ENCODE measurements at places on chromosomes 7 and 10.
A peak's percentile ranks its signal among the peaks of the same experiment; 100 is the strongest.

DNA sequence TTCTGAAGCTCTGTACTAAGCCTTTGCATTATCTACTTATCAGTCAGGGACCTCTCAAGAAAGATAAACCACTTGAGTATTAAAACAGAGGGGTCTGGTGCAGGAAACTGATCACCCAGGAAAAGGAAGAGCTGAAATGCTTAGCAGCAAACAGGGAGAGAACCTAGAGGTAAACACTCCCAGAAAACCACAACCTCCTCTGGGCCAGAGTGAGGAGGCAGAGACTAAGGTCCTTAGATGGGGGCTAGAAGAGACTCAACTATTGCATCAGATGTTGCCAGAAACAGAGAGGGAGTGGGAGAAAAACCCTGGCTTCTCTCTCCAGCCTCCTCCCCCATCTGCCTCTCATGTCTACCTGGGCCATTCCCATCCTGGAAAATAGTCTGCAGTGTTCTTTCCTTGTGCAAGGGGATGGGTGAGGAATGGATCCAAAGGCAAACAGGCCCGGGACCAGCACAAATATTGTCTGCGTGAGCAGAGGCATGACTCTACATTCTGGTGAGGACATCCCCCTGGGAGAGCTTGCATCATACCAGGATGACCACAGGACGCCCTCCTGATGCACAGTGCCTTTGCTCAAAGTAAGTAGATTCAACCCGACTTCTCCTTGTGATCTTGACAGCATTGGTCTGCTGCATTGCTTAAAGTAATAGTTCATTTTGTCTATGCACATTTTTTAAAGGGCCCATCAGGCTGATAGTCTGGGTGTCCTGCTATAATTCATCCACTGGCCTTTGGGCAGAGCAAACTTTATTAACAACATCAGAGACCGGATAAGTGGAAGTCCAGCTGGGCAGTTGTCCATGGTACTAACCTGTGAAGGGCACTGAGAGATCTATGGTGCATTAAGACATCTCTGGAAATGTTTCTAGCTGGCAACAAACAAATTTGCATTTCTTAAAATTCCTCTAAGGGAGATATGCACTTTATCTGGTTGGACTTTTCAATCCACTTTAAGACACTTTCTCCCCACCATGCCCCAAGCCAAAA is 22.4 kb upstream of the ODAD2 start:
- no peak for DNase-seq

DNA sequence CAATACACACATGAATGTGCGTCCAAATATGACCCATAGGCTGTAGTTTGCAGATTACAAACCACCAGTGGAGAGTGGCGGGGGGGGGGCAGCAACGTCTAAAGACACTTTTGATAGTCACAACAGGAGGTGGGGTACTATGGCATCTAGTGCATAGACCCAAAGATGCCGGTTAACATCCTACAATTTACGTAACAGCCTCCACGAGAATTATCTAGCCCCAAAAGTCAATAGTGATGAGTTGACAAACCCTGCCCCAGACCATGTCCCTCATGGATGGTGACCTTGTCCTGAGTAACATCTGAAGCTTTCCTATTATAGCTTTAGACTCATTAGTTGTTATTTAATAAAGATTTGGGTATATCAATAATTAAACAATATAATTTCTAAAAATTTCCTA is 31.6 kb downstream of the USP6NL start:
- DNase-seq, result no peak

DNA sequence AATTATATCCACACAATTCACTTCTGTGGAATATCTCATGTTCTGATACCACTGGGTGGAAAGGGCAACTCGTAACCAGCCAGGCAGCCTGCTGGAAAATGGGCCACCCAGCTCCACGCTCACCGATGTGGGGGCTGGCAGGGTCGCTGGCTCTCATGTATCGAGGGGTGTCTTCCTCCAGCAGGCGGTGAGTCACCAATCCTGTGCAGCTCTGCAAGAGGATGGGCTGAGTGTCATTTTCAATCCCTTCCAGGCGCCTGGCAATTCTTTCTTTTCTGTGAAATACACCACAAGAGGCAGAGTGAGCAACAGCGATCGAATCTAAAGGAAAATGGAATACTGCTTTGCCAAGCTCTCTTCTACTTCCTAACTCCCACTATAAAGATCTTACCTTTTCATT is 80.1 kb downstream of the SVIL start:
- DNase-seq, result no peak

GRCh38 chr10:28951484-28951883 is 274.2 kb downstream of the BAMBI start:
- no peak for DNase-seq

DNA sequence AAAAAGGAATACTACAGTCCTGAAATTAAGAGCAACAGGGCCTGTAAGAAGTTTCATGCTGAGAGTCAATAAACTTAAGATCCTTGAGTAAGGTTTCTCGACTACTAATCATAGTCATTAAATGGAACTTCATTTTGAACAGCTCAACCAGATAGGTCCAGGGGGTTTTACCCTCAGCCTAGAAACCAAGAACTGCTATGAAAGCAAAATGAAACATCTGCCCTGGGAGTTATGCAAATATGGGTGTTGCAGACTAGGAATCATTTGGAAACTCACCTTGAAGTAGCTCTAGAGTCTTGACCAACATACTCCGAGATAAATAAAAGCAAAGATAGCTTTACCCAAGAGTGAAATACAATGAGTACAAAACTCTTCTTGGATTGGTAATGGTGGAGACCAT is 128.0 kb downstream of the HGF start:
- DNase-seq, result no peak

GRCh38 chr7:16078076-16078952 is 343.0 kb downstream of the CRPPA start:
- peak; percentile 11 for DNase-seq

GRCh38 chr10:117681104-117681503 is 138.6 kb downstream of the EMX2 start:
- DNase-seq, result no peak

DNA sequence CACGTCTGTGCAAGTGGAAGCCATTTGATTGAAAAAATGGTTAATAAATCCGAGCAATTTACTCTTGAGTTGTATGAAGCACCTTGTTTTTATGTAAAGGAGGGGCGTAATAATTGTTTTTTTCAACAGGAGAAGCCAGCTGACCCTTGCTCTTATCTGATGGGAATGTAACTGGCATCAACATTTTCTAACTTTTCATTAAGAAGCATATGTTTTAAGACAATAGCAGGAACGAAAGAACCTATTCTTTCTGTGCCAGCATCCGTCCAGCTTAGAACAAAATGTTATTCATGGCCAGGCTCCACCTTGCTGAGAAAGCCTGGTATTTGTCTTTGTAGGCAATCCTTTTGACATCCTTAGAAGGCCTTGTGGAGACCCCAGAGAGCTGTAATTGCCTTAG is 22.2 kb upstream of the AFAP1L2 start:
- no peak for DNase-seq

DNA sequence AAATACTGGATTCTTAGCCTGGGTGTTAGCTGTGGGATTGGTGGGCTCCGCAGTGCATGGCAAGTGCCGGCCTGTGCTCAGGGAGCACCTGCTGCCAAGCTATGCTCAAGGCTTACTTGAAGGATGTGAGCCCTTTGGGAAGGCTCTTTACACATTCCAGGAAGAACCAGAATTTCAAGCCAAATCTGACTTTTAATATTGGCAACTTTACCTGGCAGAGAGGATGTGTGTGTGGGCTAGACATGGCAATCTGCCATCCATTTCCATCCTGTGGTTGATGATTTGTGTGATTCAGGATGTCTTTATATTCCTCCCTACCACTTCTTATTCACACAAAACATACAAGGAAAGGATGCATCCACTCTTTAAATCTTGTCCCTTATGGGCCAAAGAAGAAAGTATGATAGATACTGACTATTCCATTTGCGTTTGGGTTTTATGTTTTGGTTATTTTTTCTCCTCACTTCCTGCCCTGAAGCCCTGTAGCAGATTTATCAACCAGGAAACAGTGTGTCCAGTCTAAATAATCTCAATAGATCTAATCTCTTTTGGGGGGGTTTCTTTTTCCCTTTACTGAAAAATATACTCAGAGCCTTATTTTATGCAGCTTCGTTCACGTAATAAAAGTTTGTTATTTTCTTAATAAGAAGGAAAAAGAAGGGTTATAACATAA is 247.1 kb downstream of the COBL start:
- no peak for DNase-seq

DNA sequence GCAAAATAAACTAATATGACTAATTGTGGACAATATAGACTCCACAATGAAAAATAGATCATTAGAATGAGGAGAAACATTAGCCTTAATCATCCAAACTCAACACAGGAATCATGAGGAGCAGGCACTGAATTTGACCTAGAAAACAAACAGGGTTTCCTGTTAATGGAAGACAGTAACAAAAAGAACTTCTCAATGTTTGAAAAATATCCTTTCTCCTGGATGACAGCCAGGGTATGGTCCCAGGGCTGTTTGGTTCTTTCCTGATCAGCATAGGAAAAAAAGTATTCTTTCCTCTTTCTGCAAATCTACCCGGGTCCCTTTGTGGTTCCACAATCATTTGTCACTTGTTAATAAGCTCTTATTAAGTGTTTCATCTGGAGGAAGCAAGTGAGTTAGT is 145.3 kb upstream of the SVIL start:
- no peak for DNase-seq

DNA sequence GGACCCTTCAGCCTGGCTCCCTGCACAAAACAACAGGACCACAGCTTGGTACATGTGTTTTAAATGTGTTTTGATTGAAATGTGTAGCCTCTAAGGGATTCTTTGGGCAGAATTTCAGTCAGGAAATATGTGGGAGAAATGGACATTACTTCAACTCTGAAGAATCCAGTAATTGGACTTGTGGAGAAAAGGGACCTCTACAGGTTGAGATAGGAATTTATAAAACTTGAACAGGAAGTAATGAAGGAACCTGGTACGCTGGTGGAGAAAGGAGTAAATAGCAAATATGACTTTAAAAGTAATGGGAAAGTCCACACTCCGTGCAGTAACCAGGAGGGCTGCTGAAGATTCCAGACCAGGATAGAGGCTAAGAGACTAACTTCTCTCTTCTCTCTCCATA is 220.5 kb downstream of the LHFPL3 start:
- DNase-seq, result no peak

GRCh38 chr7:518630-519483 is 789 bp downstream of the PDGFA start:
- peak; percentile 29 for DNase-seq

- DNase-seq, result no peak
Measured at GRCh38 chr7:891805-892204, 15.5 kb downstream of the GET4 start.

DNA sequence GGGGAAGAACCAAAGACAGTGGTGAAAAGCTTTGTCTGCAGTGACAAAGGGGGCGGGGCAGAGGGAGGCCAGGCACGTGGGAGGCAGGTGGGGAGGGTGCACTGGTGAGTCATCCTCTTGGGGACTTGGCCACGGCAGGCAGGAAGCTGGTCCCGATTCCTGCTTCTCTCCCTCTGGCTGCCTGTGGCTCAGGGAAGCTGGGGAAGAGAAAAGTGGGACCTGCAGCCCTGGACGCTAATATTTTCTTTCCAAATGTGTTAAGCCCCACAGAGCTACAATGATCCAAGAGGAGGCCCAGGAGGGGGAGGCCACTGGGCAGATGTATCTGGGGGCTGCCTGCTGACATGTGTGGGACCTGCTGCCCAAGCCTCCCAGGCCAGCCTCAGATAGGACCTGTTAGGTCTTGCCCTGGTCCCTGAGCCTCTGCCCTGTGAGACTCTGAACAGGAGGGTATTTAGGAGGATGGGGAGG is 231.8 kb downstream of the KCNMA1 start:
- DNase-seq, result no peak

GRCh38 chr7:133971625-133972024 is 155.5 kb upstream of the LRGUK start:
- no peak for DNase-seq

GRCh38 chr10:130573446-130573845 is 437.3 kb downstream of the GLRX3 start:
- no peak for DNase-seq

- DNase-seq, result no peak
Measured at GRCh38 chr7:151742713-151743480, 134.0 kb downstream of the PRKAG2 start.

DNA sequence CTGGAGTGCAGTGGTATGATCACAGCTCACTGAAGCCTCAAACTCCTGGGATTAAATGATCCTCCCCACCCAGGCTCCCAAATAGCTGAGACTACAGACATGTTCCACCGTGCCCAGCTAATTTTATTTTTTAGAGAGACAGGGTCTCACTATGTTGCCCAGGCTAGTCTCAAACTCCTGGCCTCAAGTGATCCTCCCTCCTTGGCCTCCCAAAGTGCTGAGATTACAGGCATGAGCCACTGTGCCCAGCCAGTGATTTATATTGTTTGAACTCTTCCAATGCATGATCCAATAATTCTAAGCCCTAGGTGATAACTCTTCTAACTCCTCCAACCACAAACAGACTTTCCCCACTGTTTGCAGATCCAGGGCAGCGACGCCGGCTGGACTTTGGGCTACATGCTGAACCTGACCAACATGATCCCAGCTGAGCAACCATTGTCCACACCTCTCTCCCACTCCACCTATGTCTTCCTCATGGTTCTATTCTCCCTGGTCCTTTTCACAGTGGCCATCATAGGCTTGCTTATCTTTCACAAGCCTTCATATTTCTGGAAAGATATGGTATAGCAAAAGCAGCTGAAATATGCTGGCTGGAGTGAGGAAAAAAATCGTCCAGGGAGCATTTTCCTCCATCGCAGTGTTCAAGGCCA is 41.8 kb upstream of the CC2D2B start:
- no peak for DNase-seq

DNA sequence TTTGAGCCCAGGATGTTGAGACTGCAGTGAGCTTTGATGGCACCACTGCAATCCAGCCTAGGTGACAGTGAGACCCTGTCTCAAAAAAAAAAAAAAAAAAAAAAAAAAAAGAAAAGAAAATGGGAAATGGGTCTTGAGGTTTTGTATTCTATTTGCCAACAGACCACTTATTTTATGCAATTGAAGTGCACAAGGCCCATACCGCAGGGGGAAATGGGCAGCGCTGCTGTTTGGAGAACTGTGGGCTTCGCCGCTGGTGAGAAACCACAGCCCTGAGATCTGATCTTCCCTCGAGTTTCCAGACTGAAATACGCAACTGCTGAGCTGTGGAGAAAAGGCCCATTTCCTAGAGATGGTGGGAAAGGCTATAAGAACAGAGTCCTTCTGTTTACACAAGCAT is 512.0 kb downstream of the TCERG1L start:
- DNase-seq, result no peak

- no peak for DNase-seq
Measured at GRCh38 chr10:112639298-112639697, 192.3 kb downstream of the VTI1A start.
